ENCODE measurements at places on chromosomes 1 and 21. TPM values are rescaled to one million over a fixed set of nuclear protein-coding genes. Genes with fewer than 3 reads are reported as not detected.

Gene HSPB7
- total RNA-seq: not detected

Gene MATN1
- 3.2 TPM for total RNA-seq

Gene EXO1
- total RNA-seq: 1.6 TPM

Gene IVL
- not detected for total RNA-seq

- DNase-seq: no peak
Measured at GRCh38 chr1:56222914-56223540, 356.3 kb downstream of the PLPP3 start.

- no peak for DNase-seq
Measured at GRCh38 chr21:40540216-40540615, 306.7 kb downstream of the DSCAM start.

- no peak for DNase-seq
Measured at GRCh38 chr1:231604276-231604621, 22.3 kb upstream of the DISC1 start.

- no peak for DNase-seq
Measured at GRCh38 chr1:65963156-65963888, 170.6 kb downstream of the PDE4B start.

GRCh38 chr1:242203262-242203661 is 204.4 kb upstream of the MAP1LC3C start:
- DNase-seq: no peak

- DNase-seq: no peak
Measured at GRCh38 chr1:175935166-175935565, 191.8 kb upstream of the TNR start.

- DNase-seq: no peak
Measured at GRCh38 chr21:38165466-38166172, 91.2 kb upstream of the KCNJ15 start.

DNA sequence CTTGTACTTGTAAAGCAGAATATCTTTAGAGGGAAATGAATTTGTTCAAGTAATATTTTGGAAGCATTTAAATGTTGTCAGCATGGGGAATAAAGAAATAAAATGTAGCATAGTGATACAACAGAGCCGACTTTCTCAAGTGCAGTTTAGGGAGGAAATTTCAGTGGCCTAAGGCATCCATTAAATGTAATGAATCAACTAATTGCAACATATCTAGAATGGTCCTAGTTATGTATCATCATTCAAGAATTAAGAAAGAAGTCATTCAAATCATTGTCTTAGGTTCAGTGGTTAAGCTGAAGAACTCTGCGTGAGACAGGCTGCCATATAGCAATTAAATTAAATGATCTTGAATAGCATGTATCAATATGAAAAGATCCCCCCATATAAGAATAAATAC is 360.7 kb downstream of the TBX15 start:
- DNase-seq: no peak

All from B cell (primary cell).